T-cell (primary cell): ENCODE measurements at places on chromosomes 4 and X. TPM values are rescaled to one million over a fixed set of nuclear protein-coding genes. Genes with fewer than 3 reads are reported as not detected.
A peak's percentile ranks its signal among the peaks of the same experiment; 100 is the strongest.

SLC25A6 gene
- 293 TPM for total RNA-seq

SLC16A2 gene
- 0.33 TPM for total RNA-seq

VSIG1 gene
- 32.7 TPM for total RNA-seq

FAM114A1 gene
- 0.79 TPM for total RNA-seq

DNA sequence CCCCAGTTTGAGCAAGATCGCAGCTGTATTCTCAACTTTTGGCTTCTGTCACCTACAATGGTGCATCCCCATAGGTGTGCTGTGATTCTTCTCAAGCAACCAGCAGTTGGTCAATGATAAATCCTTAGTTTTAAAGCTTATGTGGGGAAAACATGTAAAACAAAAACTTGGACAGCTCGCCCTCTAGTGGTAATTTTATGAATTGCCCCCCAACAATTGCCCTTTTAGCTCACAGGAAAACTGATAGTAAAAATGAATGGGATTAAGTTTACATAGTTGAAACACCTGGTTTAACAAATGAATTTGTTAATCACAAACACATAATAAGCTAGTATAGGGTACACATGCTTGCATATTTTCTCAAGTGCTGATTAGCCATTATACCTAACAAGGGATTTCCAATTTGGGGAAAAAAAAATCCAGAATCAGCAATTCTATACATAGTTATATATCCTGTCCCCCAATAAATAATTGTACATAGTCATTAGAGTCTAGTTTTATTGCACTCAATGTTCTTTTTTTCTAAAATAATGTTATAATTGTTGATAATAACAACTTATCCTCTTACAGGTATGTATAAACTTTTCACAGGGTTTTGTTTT, 30.1 kb downstream of the TEX13A start:
- no peaks in the 10 kb centered on the region for H3K4me1 ChIP-seq
- H3K4me3 ChIP-seq = no peak overlapping the region
- H3K36me3 ChIP-seq = no peaks in the 10 kb centered on the region
- no peak for DNase-seq
- H3K27ac ChIP-seq = no peak overlapping the region

- no peaks in the 10 kb centered on the region for H3K36me3 ChIP-seq
- no peak overlapping the region for H3K27ac ChIP-seq
- no peaks in the 10 kb centered on the region for H3K27me3 ChIP-seq
- no peak overlapping the region for H3K4me3 ChIP-seq
- H3K4me1 ChIP-seq = no peaks in the 10 kb centered on the region
- no peak for DNase-seq
These were observed 27.3 kb downstream of the RPS6KA6 start for GRCh38 chrX:84160736-84161135.

- H3K4me1 ChIP-seq = no peaks in the 10 kb centered on the region
- H3K27me3 ChIP-seq = peaks cover 74% of the 10 kb centered on the region
- no peak overlapping the region for H3K27ac ChIP-seq
- no peak for DNase-seq
- no peak overlapping the region for H3K4me3 ChIP-seq
- no peaks in the 10 kb centered on the region for H3K36me3 ChIP-seq
These were observed 1.1 kb downstream of the FGFR3 start for GRCh38 chr4:1793940-1794808.

- peaks cover 31% of the 10 kb centered on the region for H3K4me1 ChIP-seq
- peaks cover 30% of the 10 kb centered on the region for H3K27me3 ChIP-seq
- DNase-seq = peak; percentile 22
- no peak within 1 kb of the TSS for H3K27ac ChIP-seq
These were observed at the start of gene TMEM255A for GRCh38 chrX:120310861-120311726. TSS of gene TMEM255A (minus strand) at chrX:120311461. CDS start at chrX:120311309, 152 bp downstream.

- H3K36me3 ChIP-seq = no peaks in the 10 kb centered on the region
- H3K4me3 ChIP-seq = no peak overlapping the region
- no peak for DNase-seq
- H3K4me1 ChIP-seq = no peaks in the 10 kb centered on the region
- H3K27ac ChIP-seq = no peak overlapping the region
These were observed 133.7 kb downstream of the FAM53A start for GRCh38 chr4:1550122-1551070.

DNA sequence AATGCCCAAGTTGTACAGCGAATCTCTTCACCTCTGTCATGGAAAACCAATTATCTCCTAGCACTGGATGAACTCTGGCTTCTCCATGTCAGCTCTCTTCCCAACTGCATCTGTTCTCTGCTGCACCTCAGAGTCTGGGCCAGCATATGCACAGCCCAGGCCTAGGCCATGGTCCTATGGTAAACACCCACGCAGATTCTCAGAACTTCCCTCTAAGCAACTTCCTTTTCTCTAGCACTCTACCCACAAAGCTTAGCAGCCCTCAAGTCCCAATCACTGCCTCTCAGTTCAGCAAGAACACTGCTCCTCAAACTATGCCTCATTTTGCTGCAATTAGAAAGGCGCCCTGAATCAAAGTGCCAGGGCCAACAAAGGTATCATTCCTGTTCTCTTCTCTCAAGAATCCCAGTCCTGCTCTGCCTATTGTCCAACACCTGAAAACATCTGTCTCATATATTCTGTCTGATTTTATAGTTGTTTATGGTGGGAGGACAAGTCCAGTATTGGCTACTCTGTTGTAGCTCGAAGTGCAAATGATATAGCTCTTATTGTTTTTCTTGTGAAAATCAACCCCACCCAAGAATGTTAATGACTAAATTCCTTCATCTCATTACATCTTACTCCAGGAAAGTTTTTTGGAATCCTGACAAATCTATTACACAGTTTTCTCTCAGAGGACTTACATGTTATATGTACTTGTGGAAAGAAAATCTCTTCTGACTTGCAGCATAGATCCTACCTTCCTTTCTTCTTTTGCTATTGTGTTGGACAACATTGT, 85.4 kb downstream of the DCHS2 start:
- no peak for DNase-seq
- no peaks in the 10 kb centered on the region for H3K36me3 ChIP-seq
- H3K27ac ChIP-seq = no peak overlapping the region
- H3K4me3 ChIP-seq = no peak overlapping the region
- H3K4me1 ChIP-seq = no peaks in the 10 kb centered on the region
